ENCODE measurements at places on chromosomes 6 and 20.

- DNase-seq: no peak
These were observed 40.3 kb downstream of the UBR2 start for GRCh38 chr6:42604150-42604549.

DNA sequence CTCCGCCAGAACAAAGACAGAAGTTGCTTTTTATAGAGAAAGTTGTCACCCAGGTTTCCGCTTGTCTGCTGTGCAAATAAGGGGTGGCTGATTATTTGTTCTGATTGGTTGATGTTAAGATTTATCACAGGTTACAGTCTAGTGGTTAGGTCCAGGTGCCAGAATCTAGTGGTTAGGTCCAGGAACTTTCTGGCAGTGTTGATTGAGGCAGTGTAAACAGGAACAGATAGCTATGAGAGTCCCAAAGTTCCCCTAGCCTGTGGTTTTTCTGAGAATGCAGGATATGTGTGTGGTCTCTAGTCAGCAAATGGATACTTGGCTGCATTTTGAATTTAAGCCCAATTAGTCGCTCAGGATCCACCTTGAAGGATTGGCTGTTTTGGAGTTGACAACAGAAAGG lies 148.0 kb downstream of the TMEM200A start:
- no peak for DNase-seq

DNA sequence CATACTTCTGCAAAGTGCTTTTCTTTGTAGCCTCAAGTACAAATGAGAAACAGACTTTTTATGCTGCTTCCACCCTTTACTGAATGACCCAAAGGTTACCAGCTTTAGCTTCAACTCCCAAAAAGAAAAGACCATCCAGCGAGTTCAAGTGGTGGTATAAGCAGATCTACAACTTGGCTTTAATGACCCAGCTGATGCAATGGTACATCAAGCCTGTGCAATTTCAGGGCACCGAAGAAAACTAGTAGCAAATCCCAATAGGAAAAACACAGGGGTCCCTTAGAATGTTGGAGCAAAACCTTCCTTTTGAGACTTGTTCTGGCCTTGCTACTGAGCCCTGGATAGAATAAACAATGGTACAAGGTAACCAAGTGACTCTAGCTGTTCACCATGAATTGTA lies 33.8 kb downstream of the STX7 start:
- no peak for DNase-seq

GRCh38 chr6:78995946-78996345 lies 82.1 kb downstream of the PHIP start:
- DNase-seq: no peak

GRCh38 chr6:30508890-30509736 lies 19.8 kb downstream of the HLA-E start:
- no peak for DNase-seq

DNA sequence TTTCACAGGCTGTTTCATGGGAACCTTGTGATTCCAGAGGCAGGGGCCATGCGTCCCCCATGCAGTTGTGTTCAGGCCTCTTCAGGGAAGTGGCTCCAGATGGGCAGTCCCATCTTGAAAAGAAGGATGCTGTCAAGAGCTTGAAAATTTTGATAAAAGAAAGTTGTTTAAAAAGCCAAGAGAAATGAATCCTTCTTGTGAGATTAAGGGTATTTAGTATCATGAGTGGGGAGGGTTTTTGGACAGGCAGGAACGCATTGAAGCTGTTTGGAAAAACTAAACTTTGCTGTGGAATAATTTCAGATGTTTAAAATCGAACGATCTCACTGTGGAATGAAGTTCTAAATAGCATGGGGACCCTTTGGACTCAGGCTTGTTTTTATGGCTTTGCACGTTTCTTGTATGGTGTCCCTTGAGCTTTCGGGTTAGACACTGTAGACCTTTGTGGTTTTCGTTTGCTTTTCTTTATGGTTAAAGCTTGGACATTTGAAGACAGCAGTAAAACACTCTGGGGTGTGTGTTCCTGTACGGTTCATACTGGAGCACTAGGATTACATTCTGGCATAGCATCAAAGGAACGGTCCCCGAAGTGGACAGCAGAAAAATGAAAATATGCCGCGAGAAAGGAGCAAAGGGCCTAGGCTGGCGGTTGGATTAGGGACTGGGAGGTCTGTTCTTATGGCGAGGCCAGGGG lies 18.2 kb downstream of the KIF25 start:
- DNase-seq: no peak

- peak; percentile 43 for DNase-seq
These were observed 38.8 kb downstream of the SRC start for GRCh38 chr20:37384683-37385174.

- DNase-seq: no peak
These were observed 68.0 kb downstream of the FKBP5 start for GRCh38 chr6:35620706-35621105.

- DNase-seq: no peak
These were observed 56.5 kb upstream of the RNF144B start for GRCh38 chr6:18330548-18331081.

DNA sequence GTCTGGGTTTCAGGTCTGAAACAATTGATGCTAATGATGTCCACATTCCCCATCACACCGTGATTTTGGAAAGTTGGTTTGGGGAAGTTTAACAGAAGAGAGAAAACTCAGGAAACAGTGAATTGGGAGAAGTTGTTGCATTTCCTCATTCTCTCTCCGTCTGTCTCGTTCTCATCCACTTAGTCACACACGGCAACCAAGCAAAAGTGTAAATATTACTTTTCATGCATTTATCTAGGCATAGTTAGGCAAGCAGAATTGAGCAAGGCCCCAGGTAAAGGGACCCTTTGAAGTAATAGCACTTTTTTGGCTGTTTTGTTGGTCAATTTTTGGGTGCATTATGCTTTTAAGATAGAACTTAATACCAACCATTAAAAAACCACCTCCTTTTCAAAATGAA lies 137.0 kb upstream of the SULF2 start:
- DNase-seq: no peak

All from activated naive CD8-positive, alpha-beta T cell treated with anti-CD3 and anti-CD28 coated beads, Interleukin-2, amount 50 U/mL, for 16 hours (primary cell).